ENCODE measurements at places on chromosomes 2 and 18.

DNA sequence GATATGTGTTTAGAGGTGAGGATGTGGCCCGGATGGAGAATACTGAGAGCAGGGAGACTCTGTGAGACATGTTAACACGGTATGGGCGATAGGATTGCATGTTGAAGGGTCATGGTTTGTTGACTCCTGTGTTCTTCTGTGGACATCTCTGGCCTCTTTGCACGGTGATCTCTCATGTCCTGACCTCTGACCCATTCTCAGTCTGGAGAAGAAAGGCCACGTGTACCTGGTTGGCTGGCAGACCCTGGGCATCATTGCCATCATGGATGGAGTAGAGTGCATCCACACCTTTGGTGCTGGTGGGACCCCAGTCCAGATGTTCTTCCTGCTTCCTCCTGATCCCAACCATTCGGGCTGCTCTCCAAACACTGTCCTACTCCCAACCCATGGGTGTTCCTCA lies 9.9 kb downstream of the GCKR start:
- ATAC-seq = no peak

GRCh38 chr18:4721545-4721944 lies 266.4 kb upstream of the DLGAP1 start:
- no peak for ATAC-seq

GRCh38 chr2:15260196-15260595 lies 300.9 kb downstream of the NBAS start:
- ATAC-seq = no peak

- no peak for ATAC-seq
Measured at GRCh38 chr2:138113871-138114525, 149.7 kb downstream of the HNMT start.

DNA sequence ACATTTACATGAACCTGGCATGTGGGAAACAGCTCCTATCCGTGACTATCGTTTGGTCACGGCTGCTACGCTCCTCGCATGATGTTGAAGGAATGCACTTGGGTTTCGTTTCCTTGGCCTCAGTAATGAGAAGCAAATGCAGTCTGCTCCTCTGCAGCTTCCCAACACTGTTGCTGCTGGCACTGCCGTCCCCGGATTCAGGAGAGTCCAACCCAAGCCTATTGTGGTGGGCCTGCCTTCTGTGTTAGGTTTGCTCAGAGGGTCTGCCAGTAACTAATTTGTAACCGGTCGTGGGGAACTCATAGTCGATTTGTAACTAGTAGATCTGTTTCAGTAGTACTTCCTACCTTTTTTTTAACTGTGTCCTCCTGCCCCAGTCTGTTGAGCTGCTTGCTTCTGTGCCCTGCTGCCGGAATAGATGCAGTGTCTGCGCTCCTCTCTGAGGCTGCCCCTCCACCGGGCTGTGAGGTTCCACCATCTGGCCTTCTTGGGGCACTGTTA lies 58.4 kb downstream of the WDSUB1 start:
- ATAC-seq = no peak

DNA sequence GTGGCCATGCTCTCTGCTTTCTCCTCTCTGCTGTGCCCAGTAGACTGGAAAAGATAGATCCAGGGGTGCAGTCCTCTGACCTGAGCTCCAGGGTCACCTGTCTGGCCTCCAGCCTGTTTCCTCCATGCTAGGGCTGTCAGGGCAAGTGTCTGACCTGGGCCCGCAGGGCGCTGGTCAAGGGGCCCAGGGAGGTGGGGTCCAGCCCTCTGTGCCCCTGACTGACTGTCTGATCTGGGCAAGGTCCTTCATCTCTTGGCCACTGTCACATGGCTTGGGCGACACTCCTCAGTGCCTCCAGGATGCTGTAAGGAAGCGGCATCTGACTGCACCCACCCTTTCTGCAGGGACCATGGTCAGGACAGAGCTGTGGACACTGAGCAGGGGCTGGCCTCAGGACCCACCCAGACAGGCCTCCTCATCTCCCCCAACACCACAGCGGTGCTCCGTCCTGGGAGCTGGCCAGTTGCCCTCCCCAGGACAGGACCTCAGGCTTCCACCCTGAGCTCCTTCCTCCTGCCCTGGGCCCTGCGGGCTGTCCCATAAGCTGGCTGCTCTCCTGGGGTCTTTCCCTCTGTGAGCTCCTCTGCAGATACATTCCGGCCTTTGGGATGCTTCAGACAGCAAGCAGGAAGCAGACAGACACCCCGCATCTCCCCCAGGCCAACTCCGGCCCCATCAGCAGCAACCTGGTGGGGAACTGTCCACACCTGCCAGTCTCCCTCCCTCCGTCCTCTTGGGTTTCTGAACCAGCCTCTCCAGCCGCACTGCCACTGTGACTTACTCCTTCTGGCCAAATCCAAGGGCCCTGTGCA lies 21.2 kb upstream of the ALPI start:
- no peak for ATAC-seq

DNA sequence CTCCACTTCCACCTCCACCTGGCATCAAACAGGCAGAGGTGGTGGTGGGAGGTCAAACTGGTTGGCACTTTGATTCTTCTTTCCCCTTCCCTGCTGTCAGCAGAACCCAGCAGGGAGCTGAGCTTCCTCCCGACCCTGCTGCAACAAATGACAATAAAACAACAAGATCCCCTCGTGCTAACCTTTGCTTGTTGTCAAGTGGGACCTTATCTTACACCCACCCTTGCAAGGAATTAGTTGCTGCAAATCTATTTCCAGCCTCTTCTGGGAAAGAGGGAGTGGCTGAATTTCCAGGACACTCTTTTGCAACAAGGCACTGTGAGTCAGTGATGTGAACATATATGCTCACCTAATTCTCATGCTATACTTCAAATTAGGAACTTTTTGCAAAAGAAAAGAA lies 655.1 kb downstream of the DSC3 start:
- ATAC-seq = no peak

DNA sequence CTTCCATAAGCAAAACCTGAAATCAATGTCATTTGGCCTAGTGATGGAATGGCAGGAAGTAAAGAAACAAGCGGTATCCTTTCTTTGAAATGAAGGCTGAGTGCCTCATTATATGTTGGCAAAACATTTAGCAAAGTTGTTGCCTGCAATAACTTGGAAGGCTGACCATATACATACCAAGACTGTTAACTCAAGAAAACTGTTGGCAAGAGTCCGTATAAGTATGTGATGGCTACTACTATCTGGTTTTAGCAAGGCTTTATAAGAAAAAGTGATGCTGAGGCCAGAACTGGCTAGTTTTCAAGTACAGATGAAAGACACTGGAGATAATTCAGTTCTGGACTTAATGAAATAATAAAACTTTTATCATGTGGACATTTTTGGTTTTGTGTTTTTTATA lies 356.2 kb downstream of the ZNF521 start:
- no peak for ATAC-seq

GRCh38 chr2:178246696-178247095 lies 52.4 kb downstream of the OSBPL6 start:
- no peak for ATAC-seq

DNA sequence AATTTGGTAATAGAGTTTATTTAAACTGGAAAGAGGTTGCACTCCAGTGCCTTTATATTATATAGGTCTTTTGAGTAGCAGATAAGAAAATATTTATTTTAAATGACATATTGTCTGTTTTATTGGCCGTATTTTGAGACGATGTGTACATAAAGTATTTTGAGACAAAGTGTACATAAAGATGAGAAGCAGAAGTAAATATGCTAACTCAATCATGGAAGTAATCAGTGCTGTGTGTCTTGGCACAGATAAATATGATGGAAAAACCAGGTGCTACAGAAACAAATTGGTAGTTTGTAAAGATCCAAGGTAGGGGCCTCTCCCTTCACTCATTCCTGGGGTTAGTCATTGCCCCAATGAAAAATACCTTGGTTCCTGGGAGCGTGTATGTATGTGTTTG lies 382.9 kb downstream of the DSEL start:
- no peak for ATAC-seq

DNA sequence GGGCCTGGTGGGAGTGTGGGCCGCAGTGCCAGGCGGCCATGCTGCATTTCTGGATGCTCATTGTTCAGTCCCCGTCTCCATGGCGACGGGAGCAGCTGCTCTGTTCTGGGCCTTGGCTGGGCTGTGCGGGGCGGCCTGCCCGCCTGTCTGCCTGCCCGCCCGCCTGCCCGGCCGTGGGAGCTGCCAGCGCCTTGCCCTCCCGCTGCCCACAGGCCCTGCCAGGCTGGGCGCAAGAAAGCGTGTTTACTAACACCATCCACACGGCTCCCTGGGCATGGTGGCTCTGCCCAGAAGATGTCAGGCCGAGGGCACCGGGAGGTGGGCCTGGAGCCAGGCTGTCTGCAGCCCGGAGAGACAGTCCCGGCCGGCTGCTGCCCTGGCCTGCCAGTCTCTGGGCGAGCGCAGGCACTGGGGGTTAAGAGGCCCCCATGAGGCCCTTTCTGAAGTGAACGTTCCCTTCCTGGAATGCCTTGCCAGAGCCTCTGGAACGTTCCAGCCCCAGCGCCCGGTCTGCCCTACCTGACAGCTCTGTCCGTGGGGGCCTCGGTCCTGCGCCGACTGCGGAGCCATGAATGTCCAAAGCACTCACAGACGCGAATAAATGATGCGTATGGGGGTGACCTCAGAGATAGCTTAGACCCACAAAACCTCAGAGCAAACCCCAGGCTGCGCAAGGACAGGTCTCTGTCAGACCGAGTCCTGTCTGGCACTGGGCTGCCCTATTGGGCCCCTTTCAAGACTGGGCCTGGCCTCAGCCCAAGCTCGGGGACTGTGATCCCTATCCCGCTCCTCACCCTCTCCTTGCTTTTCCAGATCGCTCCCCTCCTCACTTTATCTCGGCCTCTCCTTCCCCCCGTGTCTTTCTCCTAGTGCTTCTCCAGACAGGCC lies 44.3 kb downstream of the MYCN start:
- no peak for ATAC-seq

GRCh38 chr2:73762571-73762970 lies 17.3 kb downstream of the DUSP11 start:
- ATAC-seq = no peak

- ATAC-seq = no peak
Measured at GRCh38 chr2:199220920-199221319, 236.8 kb downstream of the SATB2 start.

DNA sequence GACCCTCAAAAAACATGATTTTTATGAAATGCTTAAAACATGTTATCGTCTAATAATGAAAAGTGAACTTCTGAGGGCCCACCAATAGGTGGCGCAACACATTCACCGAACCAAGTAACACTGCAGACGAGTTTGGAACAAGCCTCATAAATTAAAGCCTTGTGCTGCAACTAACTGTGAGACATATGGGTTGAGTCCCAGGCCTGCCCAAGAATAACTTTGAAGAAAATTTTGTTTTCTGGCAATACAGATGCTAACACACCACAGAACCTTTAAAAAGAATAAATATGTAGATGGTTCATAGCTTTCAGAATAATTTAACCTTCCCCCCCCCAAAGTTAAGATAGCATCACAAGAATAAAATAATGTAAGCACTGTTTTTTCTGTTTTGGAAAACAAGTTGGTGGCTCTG lies 285.9 kb downstream of the RNF144A start:
- peak; percentile 49 for ATAC-seq

DNA sequence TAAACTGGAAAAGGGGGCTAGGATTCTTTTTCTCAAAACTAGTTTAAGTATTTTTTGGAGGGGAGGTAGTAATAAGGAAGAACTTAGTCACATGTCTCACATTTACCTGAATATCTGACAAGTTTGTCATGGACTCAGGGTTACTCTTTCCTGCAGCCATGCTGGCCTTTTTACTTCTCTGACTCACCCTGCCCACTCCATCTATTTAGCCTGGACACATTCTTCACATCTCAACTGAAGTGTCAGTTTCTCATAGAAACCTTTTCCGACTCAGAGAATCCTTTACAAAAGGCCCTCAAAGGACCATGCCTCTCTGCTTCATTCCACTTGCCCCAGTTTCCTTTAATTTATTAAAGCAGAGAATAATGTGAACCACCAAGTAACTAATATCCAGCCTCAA lies 42.6 kb downstream of the SCN7A start:
- ATAC-seq = no peak

GRCh38 chr2:48026865-48027264 lies 120.6 kb upstream of the FBXO11 start:
- ATAC-seq = no peak

GRCh38 chr2:28635191-28635611 lies 116.4 kb upstream of the PPP1CB start:
- ATAC-seq = no peak

DNA sequence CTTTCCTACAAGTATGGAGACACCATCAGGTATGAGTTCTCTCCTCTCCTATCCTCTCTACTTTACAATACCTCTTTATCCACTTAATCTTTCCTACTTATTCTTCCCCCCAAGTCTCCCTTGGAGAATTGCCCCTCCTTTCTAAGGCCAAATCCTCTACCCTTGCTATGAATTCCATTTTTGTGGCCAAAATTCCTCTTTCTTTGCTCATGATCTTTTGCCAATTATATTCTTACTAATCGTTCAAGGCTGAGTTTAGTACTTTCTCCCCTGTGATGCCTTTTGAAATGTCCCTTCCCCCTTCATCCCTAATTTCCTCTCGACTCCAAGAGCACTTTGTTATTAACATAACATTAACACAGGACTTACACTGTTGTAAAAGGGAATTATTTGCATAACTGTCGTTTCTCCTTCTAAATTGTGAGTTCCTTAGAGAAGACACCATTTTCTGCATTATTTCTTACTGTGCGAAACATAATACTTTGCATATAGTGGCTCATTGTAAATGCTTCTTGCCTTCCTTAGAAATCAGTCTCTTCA lies 133.4 kb downstream of the KCTD1 start:
- ATAC-seq = no peak

- ATAC-seq = peak; percentile 50
Measured at GRCh38 chr2:8312861-8313830, 368.7 kb upstream of the ID2 start.

GRCh38 chr2:73013936-73014335 lies 57.6 kb downstream of the SFXN5 start:
- ATAC-seq = no peak

DNA sequence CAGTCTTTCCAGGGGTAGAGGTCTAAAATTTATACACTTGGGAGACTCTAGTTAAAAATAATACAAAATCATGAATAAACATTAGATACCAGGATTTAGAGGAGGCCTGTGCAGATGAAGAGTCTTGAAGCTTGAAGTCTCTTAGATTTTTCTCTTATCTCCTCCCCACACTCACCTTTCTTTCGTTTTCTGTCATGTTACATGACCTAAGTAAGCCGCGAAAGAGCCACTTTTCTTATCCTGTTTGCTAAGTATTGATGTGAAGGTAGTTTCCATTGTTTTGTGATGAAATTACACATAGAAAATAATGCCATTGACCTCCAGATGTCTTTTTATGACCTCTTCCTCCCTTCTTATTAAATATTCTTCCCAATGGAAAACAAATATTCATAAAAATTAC lies 367.8 kb downstream of the LRRTM1 start:
- no peak for ATAC-seq

GRCh38 chr2:75614162-75614651 lies 32.4 kb upstream of the MRPL19 start:
- ATAC-seq = no peak

GRCh38 chr18:68796936-68797690 lies 767 bp upstream of the CCDC102B start:
- no peak for ATAC-seq

GRCh38 chr2:112877423-112877822 lies 33.5 kb upstream of the IL37 start:
- no peak for ATAC-seq

GRCh38 chr2:226622484-226622883 lies 177.1 kb downstream of the IRS1 start:
- no peak for ATAC-seq
